ENCODE measurements at places on chromosomes 3 and 15.
A peak's percentile ranks its signal among the peaks of the same experiment; 100 is the strongest.

GRCh38 chr3:18778094-18778493 is 353.0 kb upstream of the SATB1 start:
- DNase-seq = no peak

- no peak for DNase-seq
Measured at GRCh38 chr3:20909511-20909910, 723.5 kb upstream of the SGO1 start.

- no peak for DNase-seq
Measured at GRCh38 chr15:96160269-96160668, 170.2 kb upstream of the NR2F2 start.

DNA sequence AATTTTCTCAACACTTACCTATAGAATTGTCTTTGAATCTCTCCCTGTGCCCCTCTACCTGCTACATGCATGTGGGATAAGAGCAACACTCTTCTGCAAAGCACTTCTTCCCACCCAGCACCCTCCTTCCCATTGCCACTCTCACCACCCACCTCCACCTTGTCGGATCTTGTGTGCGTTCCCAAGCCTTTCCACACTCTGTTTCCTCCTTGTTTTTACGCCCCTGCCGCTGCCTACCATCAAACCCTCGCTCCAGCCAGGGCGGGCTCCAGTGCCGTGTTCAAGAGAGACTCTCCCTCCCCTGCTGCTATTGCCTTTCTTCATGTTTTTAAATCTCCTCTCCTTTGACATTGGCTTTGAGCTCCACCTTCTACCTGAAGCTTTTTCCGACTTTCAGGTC is 40.2 kb downstream of the ABHD17C start:
- no peak for DNase-seq

GRCh38 chr3:61030469-61031035 is 220.7 kb downstream of the FHIT start:
- no peak for DNase-seq

DNA sequence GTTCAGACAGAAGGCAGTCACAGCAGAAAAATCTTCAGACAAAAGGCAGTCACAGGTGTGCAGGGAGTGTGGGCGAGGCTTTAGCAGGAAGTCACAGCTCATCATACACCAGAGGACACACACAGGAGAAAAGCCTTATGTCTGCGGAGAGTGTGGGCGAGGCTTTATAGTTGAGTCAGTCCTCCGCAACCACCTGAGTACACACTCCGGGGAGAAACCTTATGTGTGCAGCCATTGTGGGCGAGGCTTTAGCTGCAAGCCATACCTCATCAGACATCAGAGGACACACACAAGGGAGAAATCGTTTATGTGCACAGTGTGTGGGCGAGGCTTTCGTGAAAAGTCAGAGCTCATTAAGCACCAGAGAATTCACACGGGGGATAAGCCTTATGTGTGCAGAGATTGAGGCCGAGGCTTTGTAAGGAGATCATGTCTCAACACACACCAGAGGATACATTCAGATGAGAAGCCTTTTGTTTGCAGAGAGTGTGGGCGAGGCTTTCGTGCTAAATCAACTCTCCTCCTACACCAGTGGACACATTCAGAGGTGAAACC is 27.6 kb downstream of the ZNF589 start:
- DNase-seq = peak; percentile 25

DNA sequence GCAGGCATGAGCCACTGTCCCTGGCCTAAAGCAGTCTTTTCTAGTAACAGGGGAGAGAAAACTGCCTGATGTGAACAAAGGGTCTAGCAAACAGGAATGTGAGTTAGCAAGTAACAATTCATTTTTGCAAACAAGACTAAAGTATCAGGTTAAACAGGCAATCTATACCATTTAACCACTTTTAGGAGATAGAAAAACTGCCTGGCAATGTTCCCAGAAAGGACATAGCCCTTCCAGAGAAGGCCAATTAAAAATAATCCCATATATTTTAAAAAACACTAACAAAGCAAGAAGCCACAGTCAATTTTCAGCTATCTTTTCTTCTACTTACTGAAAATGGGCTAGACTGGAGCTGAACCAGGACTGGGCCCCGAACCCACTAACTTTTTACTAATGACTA is 6.3 kb downstream of the RBSN start:
- DNase-seq = no peak

GRCh38 chr3:38610934-38611333 is 38.6 kb downstream of the SCN5A start:
- no peak for DNase-seq

DNA sequence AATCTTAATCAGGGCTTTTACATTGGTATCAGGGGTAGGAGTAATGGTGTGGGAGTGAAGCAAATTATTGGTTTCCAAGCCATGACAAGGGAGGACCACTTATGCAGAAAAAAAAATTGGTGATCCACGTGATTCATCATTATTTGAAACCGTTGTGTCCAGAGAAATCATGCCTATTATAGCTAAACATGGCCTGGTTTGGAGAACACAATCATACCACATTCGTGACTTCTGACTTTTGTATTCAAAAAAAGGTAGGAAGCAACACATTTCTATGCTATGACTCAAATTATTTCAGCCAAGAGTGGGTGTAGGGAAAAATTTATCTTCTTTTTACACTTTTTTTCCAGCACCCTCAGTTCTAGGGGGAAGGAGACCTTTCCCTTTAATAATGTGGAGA is 924.3 kb upstream of the GBE1 start:
- no peak for DNase-seq

DNA sequence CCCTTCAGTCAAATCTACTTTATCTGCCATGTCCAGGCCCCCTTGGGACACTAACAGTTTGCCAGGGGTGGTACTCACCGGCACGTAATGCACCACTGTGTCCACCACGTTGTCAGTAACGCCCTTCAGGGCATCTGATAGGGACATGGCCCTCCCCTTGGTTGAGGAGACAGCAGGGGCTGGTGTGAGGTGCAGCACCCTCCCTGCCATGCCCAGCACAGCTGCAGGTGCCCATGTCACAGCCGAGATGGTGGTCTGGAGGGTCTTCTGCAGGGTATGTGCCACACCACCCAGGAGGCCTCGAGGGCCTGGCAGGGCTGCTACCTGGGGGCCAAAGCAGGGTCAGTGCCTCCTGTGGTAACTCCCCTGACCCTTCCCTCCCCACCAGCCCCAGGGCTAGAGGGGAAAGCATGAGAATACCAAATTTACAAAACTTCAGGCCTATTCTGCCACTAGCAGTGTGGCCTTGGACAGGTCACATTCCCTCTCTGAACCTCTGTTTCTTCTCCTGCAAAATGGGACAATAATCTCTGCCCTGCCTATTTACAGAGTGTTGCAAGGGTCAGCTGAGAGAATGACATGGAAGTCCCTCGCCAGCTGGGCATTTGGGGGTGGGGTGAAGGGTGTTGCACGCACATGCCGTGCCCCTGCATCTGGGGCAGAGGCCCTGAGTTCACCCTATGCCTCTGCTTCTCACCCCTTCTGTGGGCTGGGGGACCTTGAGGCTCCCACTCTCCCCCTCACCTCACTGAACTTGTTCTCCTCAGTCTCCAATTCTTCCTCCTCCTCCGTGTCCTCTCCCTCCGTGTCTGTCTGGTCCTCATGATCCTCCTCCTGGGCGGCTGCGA is 11.8 kb upstream of the KIF7 start:
- no peak for DNase-seq

DNA sequence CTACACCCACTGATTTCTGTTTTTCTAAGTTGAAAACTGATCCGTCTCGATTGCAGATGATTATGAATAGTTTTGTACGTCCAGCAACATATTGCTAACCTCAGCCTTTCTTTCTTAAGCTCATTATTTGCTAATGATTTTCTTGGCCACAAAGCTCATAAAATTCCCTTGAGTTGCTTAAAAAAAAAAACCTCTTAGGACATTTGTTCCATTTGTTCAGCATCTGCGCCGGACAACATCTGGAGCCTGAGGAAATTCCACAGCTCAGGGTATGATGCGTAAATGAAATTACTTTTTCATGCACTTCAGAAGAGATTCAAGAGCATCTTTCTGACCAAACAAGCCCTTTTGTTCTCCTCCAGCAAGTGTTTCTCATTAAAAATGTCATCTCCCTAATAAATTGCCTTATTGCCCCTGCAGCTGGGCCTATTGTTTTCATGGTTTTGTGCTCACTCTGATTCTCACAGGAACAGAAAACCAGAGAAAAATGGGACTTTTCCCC is 249.1 kb upstream of the MCTP2 start:
- DNase-seq = no peak

DNA sequence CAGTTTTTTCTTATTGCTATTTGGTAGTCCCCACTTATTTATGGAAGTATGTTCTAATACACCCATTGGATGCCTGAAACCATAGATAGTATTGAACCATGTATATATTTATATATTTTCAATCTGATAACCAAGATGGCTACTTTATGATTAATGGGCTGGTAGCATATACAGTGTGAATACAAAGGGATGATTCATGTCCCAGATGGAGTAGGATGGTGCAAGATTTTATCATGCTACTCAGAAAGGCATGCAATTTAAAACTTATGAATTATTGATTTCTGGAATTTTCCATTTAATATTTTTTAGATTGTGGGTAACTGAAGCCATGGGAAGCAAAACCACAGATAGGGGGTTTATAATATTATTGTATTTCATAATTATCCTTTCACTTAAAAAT is 35.2 kb downstream of the AP4E1 start:
- DNase-seq = no peak
